ENCODE measurements at places on chromosomes 6 and 20. TPM values are rescaled to one million over a fixed set of nuclear protein-coding genes. Genes with fewer than 3 reads are reported as not detected.

SRSF12 gene
- 0.11 TPM for total RNA-seq

UCKL1 gene
- 22.4 TPM for total RNA-seq

RPP21 gene
- 30.0 TPM for total RNA-seq

SLC17A3 gene
- not detected for total RNA-seq

CRYBG1 gene
- 27.7 TPM for total RNA-seq

FARS2 gene
- total RNA-seq, result 38.1 TPM

RAB44 gene
- total RNA-seq, result not detected

PSMB8 gene
- 41.2 TPM for total RNA-seq

C6orf141 gene
- 55.3 TPM for total RNA-seq

SLC16A10 gene
- total RNA-seq, result 0.33 TPM

RSPH4A gene
- 0.12 TPM for total RNA-seq

PXDC1 gene
- 66.2 TPM for total RNA-seq

JPH2 gene
- 3.0 TPM for total RNA-seq

PPP1R18 gene
- 49.8 TPM for total RNA-seq

IMPG1 gene
- 0.37 TPM for total RNA-seq

MAPK13 gene
- 34.1 TPM for total RNA-seq

ZNF334 gene
- 4.8 TPM for total RNA-seq

MCUR1 gene
- 10.4 TPM for total RNA-seq

ASCC3 gene
- total RNA-seq, result 96.7 TPM

OR12D3 gene
- total RNA-seq, result not detected

All from uterine smooth muscle cell (primary cell).